CD4-positive, alpha-beta memory T cell (primary cell): ENCODE measurements at places on chromosomes 11 and 22. TPM values are rescaled to one million over a fixed set of nuclear protein-coding genes. Genes with fewer than 3 reads are reported as not detected.

DNA sequence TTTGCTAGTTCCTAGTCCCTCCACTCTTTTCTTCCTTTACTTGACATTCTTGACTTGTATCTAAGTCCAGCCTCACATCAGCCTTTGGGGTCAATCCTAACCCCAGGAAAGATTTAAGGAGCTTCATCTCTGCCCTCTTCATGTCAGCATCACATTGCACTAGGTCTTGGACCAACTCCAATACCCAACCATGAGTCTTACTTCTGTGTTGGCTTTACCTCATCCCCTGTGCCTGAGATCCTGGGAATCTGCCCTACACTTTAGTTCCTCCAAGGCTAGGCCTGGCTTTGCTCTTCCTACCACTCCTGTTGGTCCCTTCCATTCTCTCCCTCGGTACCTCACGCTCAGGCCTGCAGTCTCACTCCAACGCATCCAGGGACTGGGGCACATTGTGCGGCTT, 117.0 kb downstream of the SLC1A2 start:
- no peak overlapping the region for H3K4me3 ChIP-seq
- peaks cover 24% of the 10 kb centered on the region for H3K4me1 ChIP-seq
- H3K36me3 ChIP-seq: no peaks in the 10 kb centered on the region
- DNase-seq: no peak

Gene OR56A3
- not detected for total RNA-seq

- H3K27ac ChIP-seq: peak overlapping the region; percentile 44
- peaks cover 91% of the 10 kb centered on the region for H3K4me1 ChIP-seq
- H3K4me3 ChIP-seq: no peak overlapping the region
- H3K36me3 ChIP-seq: peaks cover 75% of the 10 kb centered on the region
- DNase-seq: no peak
Measured at GRCh38 chr11:35180317-35181233, 41.6 kb downstream of the CD44 start.

- H3K36me3 ChIP-seq: no peaks in the 10 kb centered on the region
- H3K27me3 ChIP-seq: no peaks in the 10 kb centered on the region
- peaks cover 8% of the 10 kb centered on the region for H3K4me1 ChIP-seq
- no peak overlapping the region for H3K27ac ChIP-seq
- H3K4me3 ChIP-seq: no peak overlapping the region
Measured at GRCh38 chr11:66868726-66869566, 12.1 kb downstream of the LRFN4 start.

GRCh38 chr22:45682064-45682463, 10.4 kb downstream of the ATXN10 start:
- H3K4me1 ChIP-seq: peaks cover 11% of the 10 kb centered on the region
- H3K27me3 ChIP-seq: no peaks in the 10 kb centered on the region
- H3K4me3 ChIP-seq: no peak overlapping the region
- H3K36me3 ChIP-seq: no peaks in the 10 kb centered on the region
- no peak for DNase-seq

Gene GAL
- not detected for total RNA-seq

GRCh38 chr11:129747071-129747470, 68.6 kb upstream of the TMEM45B start:
- no peaks in the 10 kb centered on the region for H3K36me3 ChIP-seq
- H3K4me3 ChIP-seq: no peak overlapping the region
- peaks cover 6% of the 10 kb centered on the region for H3K4me1 ChIP-seq
- no peak overlapping the region for H3K27ac ChIP-seq
- DNase-seq: no peak

- no peak overlapping the region for H3K27ac ChIP-seq
- no peaks in the 10 kb centered on the region for H3K27me3 ChIP-seq
- no peaks in the 10 kb centered on the region for H3K4me1 ChIP-seq
- peaks cover 32% of the 10 kb centered on the region for H3K36me3 ChIP-seq
Measured at GRCh38 chr11:17992916-17993315, 19.9 kb downstream of the SERGEF start.

- H3K27me3 ChIP-seq: no peaks in the 10 kb centered on the region
- DNase-seq: no peak
- H3K27ac ChIP-seq: peak overlapping the region; percentile 97
- H3K4me1 ChIP-seq: peaks cover 35% of the 10 kb centered on the region
- peak overlapping the region; percentile 96 for H3K4me3 ChIP-seq
- H3K36me3 ChIP-seq: peaks cover 58% of the 10 kb centered on the region
Measured at GRCh38 chr11:65501186-65501471, 2.3 kb downstream of the MALAT1 start.
